ENCODE measurements at places on chromosomes 16 and 17. TPM values are rescaled to one million over a fixed set of nuclear protein-coding genes. Genes with fewer than 3 reads are reported as not detected.

ZP2 gene
- not detected for total RNA-seq

CAVIN1 gene
- total RNA-seq: 663 TPM

NEUROD2 gene
- not detected for total RNA-seq

LRRC37A3 gene
- total RNA-seq: 16.1 TPM

NXN gene
- total RNA-seq: 58.9 TPM

RDM1 gene
- not detected for total RNA-seq

SLC13A2 gene
- not detected for total RNA-seq

TLCD3B gene
- 0.99 TPM for total RNA-seq

KRT32 gene
- total RNA-seq: not detected

CLEC18B gene
- total RNA-seq: 0.49 TPM

CORO6 gene
- total RNA-seq: 7.8 TPM

CCL8 gene
- not detected for total RNA-seq

KIF1C gene
- 174 TPM for total RNA-seq

CNGB1 gene
- not detected for total RNA-seq

TK1 gene
- 111 TPM for total RNA-seq

CACNG3 gene
- not detected for total RNA-seq

TUBB3 gene
- total RNA-seq: 164 TPM

ITGAX gene
- 1.4 TPM for total RNA-seq

TMC7 gene
- total RNA-seq: 7.0 TPM

TNFRSF17 gene
- not detected for total RNA-seq

GUCY2D gene
- not detected for total RNA-seq

TIMM22 gene
- 19.5 TPM for total RNA-seq

PNMT gene
- not detected for total RNA-seq

KAT2A gene
- 33.4 TPM for total RNA-seq

SLC35B1 gene
- 96.7 TPM for total RNA-seq

SGF29 gene
- 17.6 TPM for total RNA-seq

KRTAP2-1 gene
- total RNA-seq: not detected

ACE gene
- total RNA-seq: 207 TPM

ICAM2 gene
- total RNA-seq: 586 TPM

SLC16A13 gene
- total RNA-seq: 24.7 TPM

KRTAP3-2 gene
- not detected for total RNA-seq

CES5A gene
- not detected for total RNA-seq

SLC22A31 gene
- total RNA-seq: not detected

SSH2 gene
- total RNA-seq: 52.1 TPM

CCL22 gene
- not detected for total RNA-seq

Data from endothelial cell of umbilical vein (primary cell).